GM04503 (cell line): ENCODE measurements at places on chromosomes 2 and 18.

- DNase-seq = no peak
These were observed 31.1 kb downstream of the ONECUT2 start for GRCh38 chr18:57466307-57466706.

- DNase-seq = no peak
These were observed 64.0 kb downstream of the MBP start for GRCh38 chr18:77068321-77069312.

GRCh38 chr2:207468488-207468887, 61.3 kb upstream of the CREB1 start:
- no peak for DNase-seq

GRCh38 chr2:59703796-59704195, 849.7 kb downstream of the BCL11A start:
- no peak for DNase-seq

GRCh38 chr18:8767340-8767739, 62.0 kb downstream of the MTCL1 start:
- no peak for DNase-seq

GRCh38 chr2:45834372-45834771, 182.9 kb downstream of the PRKCE start:
- DNase-seq = no peak

DNA sequence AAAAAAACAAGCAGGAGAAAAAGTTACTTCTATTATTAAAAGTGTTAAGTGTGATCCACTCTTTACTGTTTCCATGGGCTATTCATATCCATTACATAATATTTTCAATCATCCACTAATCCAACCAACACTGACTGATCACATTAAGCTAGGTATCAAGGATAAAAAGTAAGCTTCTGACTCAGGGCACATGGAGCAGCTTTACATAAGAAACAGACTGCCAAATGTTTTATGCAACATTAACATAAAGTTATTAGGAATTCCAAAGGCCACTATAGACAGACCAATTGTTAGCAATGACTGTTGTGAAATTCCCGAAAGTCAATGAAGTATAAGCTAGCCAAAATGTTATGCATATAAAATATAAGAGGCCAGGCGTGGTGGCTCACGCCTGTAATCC, 277.6 kb downstream of the ZEB2 start:
- DNase-seq = no peak

DNA sequence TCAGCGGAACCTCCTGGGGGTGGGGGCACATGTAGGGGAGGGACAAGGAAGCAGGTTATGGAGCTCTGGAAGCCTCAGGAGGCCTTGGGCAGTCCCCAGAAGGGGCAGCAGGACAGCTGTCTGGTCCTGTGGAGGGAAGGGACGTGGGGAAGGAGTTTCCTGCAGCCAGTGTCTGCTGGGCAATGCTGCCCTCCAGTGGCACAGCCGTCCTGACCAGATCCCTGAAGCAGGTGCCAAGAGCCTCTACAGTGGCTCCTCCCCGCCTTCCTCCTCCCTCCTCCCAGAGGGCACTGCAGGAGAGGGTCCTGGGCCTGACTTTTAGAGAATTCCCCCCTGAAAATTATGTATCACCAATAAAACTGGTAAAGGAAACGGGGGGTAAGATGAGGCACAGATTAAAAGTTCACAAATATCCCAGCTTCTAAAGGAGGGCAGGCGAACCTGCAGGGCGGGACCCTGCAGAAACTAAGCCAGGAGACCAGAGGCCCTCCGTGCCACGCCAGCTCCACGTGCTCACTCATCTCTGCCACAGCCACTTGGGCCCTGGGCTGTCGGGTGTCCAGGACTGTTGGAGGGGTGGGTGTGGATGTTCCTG, 258.5 kb downstream of the TWIST2 start:
- DNase-seq = peak; percentile 13

DNA sequence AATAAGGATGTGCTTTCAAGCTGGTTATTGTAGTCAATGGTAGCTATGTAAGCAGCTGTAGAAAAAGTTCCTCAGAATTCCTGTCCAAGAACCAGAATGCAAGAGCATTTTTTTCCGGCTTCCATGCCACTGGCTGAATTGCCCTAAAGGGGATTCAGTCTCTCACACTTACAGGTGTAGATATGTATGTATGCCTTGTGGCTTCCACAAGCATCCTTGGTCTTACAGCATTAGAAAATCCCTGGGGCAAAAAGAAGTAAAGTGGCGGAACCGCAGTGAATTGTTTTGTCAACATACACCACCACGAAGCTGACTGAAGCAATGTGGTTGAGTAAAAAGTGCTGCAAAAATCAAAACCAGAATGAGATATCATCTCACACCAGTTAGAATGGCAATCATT, 54.6 kb downstream of the FANCL start:
- DNase-seq = no peak

GRCh38 chr2:132891498-132891897, 221.5 kb upstream of the LYPD1 start:
- no peak for DNase-seq

DNA sequence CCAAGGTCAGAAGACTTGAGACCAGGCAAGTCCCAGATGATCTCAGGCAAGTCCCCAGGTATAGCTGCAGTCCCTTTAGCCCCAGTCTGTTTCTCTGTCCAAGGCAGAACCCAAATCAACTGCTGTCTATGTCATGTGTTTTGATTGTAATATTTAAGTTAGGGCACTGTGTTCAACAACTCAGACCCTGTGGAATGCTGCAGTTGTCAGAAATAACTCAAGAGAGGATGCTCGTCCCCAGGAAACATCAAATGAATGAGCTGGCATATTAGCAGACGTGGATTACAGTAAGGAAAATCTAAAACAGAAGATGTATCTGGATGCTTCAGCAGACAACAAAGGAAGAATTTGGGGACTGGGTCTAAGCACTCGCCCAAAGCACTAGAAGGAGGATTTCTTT, 70.1 kb downstream of the BCL11A start:
- DNase-seq = peak; percentile 27

- DNase-seq = peak; percentile 85
These were observed 77.2 kb downstream of the MDH1 start for GRCh38 chr2:63665846-63666475.

DNA sequence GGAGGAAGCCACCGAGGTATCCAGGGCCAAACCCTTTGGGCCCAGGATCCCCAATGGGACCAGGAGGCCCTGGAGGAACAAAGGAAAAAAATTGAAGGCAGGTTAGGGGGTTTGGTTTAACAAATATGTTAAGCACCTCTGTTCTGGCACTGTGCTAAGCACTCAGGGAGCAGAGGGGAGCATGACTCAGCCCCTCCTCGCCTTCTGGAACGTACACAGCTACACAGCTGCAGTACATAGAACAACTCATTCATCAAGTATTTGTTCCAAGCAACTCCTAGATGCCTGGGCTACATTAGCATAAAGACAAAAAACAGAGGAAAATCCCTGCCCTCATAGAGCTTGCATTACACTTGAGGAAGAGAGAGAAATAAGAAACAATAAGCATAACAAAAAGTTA, 153.6 kb downstream of the COL4A4 start:
- DNase-seq = no peak

GRCh38 chr2:206163251-206163880, 3.7 kb downstream of the EEF1B2 start:
- DNase-seq = no peak

DNA sequence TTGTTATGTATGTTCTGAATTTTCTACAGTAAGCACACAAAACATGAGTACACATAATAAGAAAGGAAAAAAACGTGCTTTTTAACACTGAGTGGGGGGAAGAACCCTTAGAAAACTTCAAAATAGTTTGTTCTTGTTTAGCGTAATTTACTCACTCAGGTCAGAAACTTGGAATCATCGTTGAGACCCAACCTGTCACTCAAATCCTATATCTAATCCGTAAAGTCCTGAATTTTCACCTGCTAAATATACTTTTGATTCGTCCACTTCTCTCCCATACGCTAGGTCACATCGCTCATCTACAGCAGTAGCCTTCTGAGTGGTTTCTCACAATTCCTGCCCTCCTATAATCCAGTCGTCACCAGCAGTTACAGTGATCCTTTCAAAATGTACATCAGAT, 767 bp downstream of the TPRKB start:
- DNase-seq = no peak

DNA sequence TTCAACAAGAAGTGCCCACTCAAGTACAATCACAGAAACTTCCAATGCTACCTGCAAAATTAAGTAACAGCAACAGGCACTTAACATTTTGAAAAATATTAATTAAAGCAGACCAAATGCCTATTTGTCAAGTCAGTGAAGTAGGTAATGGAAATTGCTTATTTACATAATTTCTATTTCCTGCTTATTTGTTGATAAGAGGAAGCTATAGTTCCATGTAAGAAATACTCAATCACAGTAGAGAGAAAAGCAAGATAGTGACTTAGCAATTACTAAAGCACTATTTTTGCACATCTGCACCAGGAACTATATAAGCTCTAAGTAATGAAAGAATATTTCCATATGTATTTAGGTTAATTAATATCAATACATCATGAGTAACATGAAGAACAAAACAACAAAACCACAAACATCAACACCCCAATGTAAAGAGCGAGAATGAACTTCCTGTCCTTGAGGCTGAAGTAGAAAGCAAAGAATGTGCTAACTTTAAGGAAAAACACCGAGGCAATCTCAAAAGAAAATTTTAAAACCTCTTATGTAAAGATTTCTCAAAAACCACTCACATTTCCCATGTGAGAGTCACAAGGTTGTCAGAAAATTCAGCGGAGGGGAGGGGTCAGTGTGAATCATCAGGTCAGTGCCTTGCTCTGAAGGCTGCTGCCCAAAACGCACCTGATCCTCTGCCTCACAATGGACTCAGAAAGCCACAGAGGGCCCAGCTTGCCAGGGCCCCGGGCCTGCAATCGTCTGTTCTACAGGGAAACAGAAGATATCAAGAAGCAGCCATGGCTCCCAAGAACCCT, 12.5 kb downstream of the NPC1 start:
- no peak for DNase-seq

DNA sequence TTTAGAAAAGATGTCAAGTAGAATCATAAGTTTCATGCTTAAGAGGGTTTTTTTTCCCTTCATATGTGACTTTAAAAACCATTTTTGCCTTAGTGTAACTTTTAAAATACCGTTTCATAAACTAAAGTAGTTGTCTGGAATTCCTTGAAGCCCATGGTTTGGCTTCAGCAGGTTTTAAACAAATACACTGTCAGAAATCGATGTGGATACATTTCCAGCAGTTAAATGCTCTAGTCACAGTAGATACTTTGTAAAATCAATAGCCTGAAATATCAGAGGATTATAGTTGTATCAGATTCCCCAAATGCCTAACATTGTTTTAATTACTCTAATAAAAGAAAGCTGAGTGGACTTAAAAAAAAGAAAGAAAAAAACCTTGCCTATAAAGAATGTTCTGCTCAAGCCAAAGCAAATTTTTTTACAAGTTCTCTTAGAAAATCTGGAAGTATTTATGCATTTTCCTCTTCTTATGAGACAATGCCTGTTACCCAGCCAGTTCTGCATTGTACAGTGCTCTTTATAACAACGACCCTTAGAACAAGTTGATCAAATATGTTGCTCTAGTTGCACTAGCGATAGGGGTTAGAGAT, 260.5 kb downstream of the LTBP1 start:
- DNase-seq = no peak

DNA sequence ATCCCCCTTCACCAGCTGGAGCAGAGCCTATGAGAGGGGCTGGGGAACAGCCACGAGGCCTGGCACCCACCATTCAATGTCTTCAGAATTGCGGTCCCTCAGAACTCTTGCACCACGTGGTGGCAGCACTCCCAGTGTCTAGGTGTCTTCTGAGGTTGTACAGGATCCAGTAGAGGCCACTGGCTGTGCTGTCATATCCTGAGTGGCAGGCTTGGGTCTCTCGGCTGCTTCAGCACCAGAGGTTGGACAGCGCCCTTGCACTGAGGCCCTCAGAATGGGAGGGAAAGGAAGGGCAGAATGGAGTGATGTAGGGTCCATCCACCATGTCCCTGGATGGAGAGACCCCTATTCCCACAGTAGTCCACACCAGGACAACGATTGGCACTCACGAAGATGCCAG, 112.0 kb upstream of the TEKT4 start:
- DNase-seq = no peak

- DNase-seq = no peak
These were observed 21.9 kb downstream of the TEX44 start for GRCh38 chr2:231614559-231615057.

DNA sequence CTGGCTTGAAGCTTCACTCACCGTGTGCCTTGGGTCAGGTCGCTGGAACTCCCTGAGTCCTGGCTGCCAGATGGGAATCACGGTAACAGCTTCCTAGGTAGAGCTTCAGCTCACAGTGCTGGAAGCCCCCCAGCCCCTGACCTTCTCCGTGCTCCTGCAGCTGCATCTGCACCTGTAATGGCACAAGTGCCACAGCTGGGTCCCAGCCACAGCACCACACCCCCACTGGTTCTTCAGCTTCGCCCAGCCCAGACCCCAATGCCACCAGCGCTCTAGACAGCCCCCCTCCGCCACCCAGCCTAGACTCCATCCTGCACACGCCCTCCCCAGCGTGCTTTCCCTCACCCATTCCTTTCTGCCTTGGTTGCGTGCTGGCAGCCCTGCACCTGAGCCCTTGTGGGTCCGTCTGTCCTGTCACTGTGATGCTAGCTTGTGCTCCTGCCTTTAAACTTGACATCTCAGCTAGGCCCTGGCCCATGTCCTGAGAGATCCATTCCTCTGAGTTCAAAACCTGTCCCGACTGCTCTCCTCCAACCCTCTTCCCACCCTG, 7.6 kb upstream of the ESPNL start:
- DNase-seq = no peak

DNA sequence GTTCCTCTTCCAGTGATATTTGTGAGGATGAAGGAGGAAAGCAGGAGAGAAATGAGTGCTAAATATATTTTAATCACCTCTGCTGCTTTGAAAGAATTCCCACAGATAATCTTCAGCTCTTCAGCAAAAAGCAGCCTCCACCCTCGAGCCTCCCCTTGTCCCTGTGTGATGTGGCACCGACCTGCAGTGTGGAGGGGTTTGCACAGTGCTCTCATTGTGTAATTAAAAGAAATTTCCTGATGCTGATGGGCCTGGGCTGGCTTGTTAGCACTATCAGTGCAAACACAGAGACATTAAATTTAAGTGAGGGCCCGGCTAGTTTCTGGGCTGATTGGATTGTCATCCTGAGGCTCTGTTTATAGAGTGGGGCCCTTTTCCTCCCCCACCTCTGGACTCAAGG, 53.4 kb downstream of the KIF5C start:
- no peak for DNase-seq

DNA sequence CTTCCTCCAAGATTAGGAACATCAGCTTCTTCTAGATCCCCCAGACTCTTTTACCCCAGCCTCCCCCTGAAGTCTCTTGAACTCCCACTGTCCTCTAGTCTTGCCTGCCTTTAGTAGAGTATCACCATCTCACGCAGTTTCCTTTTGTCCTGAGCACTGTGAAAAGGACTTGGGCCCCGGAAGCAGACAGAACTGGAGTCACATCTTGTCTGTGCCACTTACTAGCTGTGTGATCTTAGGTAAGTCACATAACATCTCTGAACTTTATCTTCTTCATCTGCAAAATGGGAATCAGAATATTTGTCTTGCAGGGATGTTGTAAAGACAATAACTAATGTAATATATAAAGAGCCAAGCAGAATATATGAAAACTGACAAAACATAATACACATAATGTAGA, 8.4 kb upstream of the TRABD2A start:
- no peak for DNase-seq

GRCh38 chr2:18501729-18502128, 58.7 kb downstream of the RDH14 start:
- DNase-seq = no peak

- no peak for DNase-seq
These were observed 256.0 kb downstream of the BCL11A start for GRCh38 chr2:60297296-60298005.
